Omental fat pad (tissue), 4 donors: ENCODE measurements at places on chromosomes 2 and 18. TPM values are rescaled to one million over a fixed set of nuclear protein-coding genes. Genes with fewer than 3 reads are reported as not detected.
A peak's percentile ranks its signal among the peaks of the same experiment; 100 is the strongest.

- DNase-seq, result no peak
Observed at GRCh38 chr18:46829947-46830346, 73.1 kb upstream of the ST8SIA5 start.

DNA sequence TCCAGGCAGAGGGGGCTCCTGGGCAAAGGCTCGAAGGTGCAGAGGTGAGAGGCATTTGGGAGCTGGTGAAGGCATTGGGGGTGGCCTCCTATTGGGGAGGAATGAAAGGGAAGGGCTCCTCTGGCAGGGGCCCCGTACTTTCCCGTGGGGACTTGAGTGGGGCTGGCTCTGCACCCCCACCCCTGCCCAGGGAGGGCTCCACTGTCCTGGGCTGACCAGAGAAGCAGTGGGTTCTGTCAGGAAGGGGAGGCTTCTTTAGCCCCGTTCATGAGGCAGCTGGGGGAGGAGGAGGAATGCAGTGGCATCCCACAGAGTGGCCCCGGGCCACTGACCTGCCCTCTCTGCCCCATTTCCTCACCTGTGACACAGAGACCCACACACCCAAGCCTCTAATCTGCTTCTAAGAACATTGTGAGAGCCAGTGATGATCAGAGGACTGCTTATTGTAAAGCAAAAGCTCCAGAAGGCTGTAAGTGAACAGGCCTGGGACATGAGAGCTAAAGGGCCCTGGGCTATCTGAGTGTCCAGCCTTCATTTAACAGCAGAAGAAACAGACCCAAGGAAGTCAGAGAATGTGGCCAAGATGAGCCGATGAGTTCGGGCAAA is 38.6 kb upstream of the GPAT2 start:
- DNase-seq, result no peak

GALM gene
- total RNA-seq, result 23.5 TPM

SULT1C4 gene
- total RNA-seq, result 16.2 TPM

DNA sequence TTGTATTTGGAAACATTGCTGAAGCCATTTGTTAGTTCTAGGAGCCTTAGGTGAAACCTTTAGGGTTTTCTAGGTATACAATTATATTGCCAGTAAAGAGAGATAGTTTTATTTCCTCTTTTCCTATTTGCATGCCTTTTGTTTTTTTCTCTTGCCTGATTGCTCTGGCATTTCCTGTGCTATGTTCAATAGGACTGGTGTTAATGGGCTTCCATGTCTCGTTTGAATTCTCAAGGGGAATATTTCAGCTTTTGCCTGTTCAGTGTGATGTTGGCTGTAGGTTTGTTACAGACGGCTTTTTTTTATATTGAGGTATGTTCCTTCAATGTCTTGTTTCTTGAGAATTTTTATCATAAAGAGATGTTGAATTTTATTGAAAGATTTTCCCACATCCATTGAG is 1054.9 kb upstream of the NXPH2 start:
- DNase-seq, result no peak

GRCh38 chr2:163665817-163666216 is 70.0 kb downstream of the FIGN start:
- no peak for DNase-seq

- no peak for DNase-seq
Observed at GRCh38 chr2:65615602-65616001, 183.2 kb upstream of the SPRED2 start.

- DNase-seq, result no peak
Observed at GRCh38 chr18:43883886-43884285, 606.6 kb upstream of the SYT4 start.

GRCh38 chr2:233130024-233130423 is 69.9 kb downstream of the INPP5D start:
- DNase-seq, result no peak

LYPD6B gene
- 0.50 TPM for total RNA-seq

GRCh38 chr2:121682396-121683298 is 33.4 kb upstream of the CLASP1 start:
- no peak for DNase-seq

DNA sequence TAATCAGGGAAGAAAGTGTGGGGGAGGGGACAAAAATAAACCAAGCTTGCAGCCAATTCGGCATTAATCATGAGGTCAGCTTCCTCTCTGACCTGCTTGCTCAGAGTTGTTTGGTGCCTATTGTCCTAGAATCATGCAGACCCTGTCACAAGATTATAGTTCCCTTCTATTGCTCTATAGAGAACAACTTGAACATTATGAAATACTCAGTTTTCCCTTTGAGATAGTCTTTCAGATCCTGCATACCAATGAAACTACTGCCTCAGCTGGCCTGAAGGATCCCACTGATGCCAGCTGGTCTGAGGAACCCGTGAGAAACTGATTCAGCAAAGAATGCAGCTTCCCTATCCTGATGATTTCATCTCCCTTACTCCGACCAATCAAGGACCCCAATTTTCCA is 955 bp upstream of the BBS5 start:
- DNase-seq, result no peak

- DNase-seq, result no peak
Observed at GRCh38 chr2:231737761-231738160, 29.4 kb downstream of the PTMA start.

DNA sequence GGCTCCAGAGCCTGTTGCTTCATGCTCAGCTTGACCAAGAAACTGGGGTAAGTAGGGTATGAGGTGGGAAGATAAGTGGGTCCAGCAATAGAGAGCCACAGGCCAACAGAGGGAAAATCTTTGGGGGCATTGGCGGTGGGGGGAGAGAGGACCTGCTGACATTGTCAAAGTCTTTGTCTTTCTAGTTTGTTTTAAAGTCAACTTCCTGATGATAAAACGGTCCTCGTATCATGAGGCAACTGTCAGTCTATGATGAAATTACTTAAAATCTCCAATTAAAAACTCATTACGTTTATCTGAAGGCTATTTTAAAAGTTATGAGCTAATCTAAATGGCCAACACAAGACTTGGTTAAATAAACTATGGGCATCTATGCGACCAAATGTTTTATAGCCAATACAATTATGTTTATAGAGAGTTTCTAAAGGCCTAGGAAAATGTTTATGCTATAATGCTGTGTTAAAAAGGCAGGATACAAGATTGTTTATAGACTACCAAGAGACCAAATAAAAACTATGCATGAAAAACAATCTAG is 84.4 kb upstream of the CD28 start:
- DNase-seq, result no peak

DNA sequence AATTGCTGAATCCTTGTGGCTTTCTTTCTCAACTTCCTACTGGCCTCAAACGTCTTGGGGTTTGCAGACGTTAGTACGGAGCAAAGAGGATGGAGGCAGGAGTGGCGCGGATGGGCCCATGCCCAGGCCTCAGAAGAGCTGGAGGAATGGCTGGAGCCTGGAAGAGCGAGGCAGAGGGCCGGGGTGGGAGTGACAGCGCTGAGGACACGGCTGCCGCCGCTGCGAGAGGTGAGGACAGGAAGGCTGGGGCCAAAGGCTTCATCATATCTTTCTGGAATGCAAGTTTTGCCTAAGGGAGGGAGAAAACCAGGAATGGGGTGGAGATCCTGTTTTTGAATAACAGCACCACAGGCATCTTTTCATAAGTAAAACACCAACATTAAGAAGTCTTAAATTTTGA is 178.5 kb upstream of the SESTD1 start:
- no peak for DNase-seq

DNA sequence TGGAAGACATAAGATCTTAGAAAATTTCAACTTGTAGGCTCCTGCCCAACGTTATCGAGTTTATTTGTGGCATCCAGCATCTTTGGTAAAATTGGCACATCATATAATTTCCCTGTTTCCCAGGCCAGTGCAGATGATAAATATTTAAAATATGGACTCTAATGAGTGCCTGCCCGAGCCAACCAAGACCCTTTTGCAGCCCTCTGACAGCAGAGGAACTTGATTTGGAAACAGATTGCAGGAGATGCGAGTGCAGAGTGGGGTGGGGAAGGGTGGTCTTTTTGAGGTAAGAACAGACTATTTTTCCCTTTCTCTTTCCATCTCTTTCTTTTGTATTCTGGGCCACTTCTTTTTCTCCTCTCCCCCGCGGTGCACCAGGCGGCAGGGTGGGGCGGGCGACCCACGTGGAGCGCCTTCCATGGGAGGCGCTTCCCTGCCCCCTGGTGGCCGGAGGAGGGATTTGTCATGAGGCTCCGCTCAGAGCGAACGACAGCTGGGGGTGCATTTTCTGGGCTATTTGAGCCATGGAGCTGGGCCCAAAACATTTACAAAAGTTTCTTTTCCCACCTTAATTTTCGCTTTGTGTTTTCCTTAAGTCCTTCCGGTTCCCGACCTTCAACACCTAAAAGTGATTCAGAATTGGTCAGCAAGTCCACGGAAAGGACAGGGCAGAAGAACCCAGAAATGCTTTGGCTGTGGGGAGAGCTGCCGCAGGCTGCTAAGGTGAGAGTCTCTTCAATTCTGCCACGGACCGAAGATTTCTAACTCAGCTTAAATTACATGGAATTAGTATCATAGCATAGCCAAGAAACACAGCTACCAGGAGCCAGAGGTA is 32.7 kb downstream of the LPIN1 start:
- peak; percentile 64 for DNase-seq

- no peak for DNase-seq
Observed at GRCh38 chr2:64825831-64826491, 163.2 kb upstream of the SLC1A4 start.

- no peak for DNase-seq
Observed at GRCh38 chr2:125581557-125581956, 1074.4 kb upstream of the GYPC start.

TRIM43 gene
- not detected for total RNA-seq

GRCh38 chr2:27245626-27246025 is 17.2 kb downstream of the SLC30A3 start:
- no peak for DNase-seq

GRCh38 chr18:25262920-25263319 is 89.0 kb downstream of the ZNF521 start:
- no peak for DNase-seq

DNA sequence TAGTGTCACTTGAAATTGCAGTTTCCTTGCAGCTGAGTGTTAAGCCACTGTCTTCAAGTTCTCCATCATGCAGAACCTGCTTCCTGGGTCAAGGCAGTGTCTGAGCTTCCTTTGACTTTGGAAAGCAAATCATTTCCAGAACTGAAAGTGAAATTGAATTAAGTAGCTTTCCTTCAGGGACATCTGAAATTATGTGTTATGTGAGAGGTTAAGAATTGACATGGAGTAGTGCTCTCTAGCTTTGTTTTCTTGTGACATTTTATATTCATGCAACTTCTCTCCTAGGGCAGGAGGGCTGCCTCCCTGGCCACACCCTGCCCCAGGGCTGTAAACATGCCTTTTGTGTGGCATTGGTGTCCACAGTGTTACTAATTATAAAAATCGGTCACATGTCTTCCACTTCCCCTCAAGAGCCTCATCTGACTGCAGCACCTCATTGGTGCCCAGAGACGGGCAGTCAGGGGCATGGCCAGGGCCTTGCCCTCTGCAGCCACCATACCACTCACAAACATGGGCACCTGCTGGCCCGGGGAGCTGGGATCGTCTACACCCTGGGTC is 14.4 kb downstream of the RAB12 start:
- no peak for DNase-seq

DNA sequence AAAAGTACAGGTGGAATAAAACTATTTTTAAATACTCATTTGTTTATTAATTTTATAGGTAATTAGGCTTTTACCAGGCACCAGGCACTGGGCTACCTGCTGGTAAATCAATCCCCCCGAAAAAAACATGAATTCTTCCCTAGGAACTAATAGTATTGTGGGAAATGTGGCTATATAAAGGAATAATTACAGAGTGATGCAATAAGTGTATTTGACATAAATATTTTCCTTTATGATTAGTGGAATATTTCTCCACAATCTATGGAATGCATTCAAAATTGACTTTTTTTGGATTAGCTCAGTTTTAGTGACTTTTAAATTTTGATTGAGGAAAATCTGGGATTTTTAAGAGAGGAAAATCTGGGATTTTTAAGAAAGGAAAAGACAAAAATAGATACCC is 109.7 kb upstream of the BZW1 start:
- no peak for DNase-seq

UGT1A8 gene
- not detected for total RNA-seq
